ENCODE measurements at places on chromosomes 2 and 18.
A peak's percentile ranks its signal among the peaks of the same experiment; 100 is the strongest.

DNA sequence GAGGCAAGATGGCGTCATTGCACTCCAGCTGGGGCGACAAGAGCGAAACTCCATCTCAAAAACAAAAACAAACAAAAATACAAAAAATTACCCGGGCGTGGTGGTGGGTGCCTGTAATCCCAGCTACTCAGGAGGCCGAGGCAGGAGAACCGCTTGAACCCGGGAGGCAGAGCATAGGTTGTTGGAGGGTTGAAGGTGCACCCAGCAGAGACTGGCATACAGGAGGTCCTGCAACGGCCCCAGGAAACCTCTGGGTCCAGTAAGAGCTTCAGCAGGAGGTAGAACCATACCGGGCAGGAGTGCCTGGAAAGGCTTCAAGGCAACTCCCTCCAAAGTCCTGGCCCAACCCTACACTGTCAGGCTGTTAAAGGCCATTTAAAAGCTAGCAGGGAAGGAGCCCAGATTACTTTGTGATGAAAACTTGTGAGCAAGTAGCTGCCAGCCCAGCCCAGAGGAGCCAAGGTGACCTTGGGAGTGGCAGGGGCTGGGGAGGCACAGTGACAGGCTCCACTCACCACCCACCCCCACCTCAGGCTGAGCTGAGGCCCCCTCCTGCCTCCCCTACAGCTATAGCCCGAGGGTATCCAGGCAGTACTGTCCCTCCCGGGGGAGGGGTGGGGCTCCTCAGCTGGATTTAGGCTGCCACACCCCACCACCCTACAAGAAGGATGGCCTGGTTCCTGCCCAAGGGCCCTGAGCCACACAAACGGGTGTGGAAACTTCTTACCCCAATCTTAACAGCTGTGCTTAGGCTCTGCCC is 28.1 kb downstream of the TFCP2L1 start:
- DNase-seq = no peak

- peak; percentile 13 for DNase-seq
These were observed 273.0 kb upstream of the ID2 start for GRCh38 chr2:8408560-8409460.

DNA sequence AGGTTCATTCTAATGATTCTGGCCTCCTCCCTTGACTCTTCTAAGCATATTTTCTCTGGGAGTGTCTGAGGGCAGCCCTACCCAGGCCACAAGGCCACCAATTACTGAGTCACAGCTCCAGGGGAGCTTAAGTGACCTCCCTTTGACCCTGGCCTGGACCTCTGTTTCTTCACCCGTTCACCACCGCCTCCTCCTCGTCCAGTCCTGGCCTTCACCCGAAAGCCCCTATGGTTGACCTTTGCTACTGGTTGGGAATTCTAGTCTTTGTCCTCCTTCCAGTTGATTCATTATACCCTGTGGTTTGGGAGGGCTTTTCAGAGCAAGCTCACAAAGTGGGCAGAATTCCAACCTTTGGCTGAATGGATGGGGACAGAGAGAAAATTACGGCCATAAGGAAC is 72.6 kb downstream of the NRP2 start:
- DNase-seq = no peak

DNA sequence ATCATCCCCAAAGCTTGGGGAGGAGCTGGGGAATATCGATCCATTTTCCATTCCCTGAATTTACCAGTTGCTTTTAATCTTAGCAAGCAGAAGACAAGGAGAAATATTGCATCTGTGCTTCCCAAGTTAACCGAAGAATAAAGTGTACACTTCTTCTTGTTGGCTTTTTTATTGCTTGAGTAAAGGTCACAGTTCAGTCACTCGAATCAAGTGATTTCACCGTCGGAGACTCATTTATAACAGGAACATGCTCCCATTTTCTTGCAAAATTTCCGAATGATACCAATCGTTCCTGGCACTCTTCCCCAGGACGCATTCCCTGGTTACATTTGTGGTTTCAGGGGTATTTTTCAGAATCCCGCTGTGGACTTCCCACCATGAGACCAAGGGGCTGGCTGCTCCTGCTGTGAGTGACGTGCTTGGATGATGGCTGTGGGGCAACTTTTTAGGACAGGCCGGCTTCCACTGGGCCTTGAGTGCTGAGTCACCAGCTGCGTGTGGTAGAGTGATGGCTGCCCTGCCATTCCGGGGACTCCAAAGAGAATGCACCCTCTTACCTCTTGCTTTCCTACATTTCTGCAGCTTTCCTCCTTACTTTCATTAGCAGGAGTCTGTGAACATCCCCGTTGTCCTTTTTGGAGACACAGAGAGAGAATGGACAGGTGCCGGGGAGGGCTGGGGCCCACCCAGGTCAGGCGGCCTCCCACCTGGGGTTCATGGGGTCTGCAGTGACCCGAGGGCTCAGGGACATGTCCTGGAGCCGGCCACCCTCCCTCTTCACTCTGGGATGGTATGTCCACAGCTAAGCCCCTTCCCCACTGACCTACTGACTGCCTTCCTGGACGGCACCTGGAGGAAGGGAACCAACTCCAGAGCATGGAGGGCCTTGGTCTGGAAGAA is 60.7 kb upstream of the HDAC4 start:
- DNase-seq = no peak

- DNase-seq = no peak
These were observed 560 bp upstream of the DUSP2 start for GRCh38 chr2:96145848-96146152.

GRCh38 chr2:64753399-64753798 is 99.7 kb upstream of the SERTAD2 start:
- DNase-seq = no peak

GRCh38 chr2:908568-908967 is 42.1 kb upstream of the SNTG2 start:
- no peak for DNase-seq

DNA sequence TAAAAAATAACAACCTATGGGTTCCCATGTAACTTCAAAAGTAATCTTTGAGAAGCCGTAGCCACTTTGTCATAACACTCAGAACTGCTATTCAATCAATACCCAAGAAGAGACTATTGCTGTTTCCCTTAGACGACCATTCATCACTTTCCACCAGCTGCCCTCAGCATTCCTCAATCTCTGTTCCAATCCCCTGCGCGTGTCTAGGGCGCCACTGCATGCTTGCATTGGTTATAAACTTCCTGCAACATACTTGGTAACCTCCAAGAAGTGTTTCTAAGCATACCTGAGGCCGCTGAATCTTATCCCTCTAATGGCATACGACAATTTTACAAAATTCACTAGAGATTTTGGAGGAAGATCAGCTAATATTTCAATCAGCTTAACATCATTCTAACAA is 134.2 kb downstream of the LAMA1 start:
- no peak for DNase-seq

DNA sequence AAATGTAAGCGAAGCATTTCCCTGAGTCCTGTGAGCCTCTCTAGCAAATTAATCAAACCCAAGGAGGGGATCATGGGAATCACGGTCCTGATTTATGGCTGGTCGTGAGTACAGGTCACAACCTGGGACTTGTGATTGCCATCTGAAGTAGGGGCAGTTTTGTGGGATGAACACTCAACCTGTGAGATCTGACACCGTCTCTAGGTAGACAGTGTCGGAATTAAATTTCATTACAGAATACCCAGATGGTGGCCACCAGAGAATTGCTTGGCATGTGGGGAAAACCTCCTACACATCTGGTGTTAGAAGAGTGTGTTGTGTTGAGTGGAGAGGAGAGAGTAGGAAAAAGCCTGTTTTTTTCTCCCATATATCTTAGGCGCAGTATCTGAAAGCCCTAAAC is 12.5 kb downstream of the CAPN14 start:
- DNase-seq = no peak

- DNase-seq = no peak
These were observed 386.3 kb downstream of the CTNNA2 start for GRCh38 chr2:79899196-79899595.

GRCh38 chr2:176383836-176384442 is 114.7 kb downstream of the MTX2 start:
- DNase-seq = no peak

GRCh38 chr2:84914334-84914733 is 8.9 kb downstream of the TMSB10 start:
- no peak for DNase-seq

DNA sequence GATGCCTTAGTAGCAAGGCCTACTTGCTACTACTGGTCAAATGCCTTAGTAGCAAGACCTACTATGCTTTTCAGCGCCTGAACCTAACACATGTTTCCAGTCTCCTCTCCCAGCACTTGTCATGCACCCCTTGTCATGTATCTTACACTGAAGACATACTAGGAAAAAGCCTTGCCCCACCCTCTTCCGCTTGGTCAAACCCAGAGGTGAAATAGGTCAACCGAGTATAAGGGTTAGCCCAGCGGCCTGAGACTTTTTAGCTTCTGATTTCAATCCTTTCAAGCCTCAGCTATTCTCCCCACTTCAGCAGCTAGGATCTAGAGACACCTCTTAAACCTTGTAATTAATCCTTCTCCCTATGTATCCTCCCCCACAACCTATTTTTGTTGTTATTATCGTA is 73.3 kb downstream of the UPP2 start:
- DNase-seq = no peak

DNA sequence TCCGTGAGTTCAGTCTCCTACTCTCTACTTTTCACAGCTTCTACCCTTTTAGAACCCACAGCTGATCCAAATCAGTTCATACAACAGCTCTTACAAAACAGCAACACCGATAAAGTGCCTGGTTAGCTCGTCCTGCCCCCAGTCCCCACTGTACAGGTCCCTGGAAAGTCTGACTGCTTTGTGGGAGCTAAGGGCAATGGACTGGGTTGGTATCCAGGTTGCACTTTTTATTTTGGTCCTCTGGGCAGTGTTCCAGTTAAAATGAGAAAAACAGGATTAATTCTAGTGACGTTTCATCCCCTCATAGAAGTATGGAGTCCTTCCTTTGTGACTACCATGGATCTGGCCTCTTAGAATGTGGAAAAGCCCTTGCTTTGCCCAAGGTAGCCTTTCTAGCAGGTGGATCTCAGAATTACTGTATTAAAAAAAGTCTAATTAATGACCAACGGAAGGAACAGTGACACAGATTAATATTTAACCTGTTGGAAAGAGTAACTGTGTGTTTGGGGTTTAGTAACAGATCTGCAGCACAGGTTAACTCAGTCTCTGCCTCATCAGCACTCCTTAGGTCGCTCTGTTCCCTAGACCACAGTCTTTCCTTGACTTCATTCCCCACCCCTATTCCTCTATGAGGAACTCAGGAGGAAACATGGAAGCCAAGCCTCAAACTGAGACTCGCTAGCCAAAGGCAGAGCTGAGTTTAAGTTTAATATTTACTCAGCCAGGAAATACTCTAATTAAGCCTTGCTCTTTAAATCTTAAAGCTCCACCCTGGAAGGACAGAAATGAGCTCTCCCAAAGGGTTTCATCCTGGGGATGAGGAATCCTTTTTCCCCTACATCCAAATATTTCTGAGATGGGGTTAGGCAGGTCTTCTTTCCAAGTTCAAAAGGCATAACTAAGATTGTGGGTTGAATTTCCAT is 52.8 kb upstream of the ITGA6 start:
- DNase-seq = no peak

DNA sequence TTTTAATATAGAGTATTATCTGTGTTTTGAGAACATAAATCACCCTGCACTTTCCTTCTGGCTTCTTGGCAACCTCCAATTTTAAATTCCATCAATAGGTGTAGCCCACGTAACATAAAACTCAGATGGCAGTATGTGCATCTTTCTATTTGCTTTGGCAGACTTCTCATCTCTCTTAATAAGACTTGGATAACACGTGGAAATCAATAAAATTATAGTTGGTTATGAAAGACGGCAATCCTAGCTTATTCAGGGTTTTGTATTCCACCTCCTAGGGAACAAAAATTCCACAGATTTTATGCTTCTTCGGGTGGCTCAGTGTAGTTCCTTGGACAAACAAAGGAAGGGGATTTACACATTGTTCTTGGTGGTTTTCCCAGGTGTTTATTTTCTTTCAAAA is 299.3 kb downstream of the RND3 start:
- DNase-seq = no peak

- DNase-seq = no peak
These were observed 185.6 kb downstream of the RIT2 start for GRCh38 chr18:42929857-42930256.

GRCh38 chr18:7571626-7572025 is 4.5 kb downstream of the PTPRM start:
- DNase-seq = no peak

DNA sequence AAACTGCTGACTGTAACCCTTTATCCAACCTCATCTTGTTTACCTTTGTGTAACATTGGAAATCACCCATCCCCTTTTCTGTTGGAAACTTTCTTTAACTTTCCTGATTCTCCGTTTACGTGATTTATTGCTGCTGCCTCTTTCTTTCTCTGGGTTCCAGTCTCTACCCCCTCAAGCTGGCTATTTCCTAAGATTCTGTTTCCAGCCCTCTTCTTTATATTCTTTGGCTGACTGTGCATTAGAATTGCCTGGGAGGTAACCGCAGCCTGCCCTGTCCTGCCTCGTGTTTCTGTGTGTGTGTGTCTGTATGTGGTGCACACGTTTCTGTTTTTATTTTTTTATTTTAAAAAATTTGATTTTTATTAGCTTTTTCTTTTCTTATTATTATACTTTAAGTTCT is 229.2 kb downstream of the PLCL1 start:
- DNase-seq = no peak

GRCh38 chr2:170180031-170180566 is 2.2 kb downstream of the MYO3B start:
- no peak for DNase-seq

DNA sequence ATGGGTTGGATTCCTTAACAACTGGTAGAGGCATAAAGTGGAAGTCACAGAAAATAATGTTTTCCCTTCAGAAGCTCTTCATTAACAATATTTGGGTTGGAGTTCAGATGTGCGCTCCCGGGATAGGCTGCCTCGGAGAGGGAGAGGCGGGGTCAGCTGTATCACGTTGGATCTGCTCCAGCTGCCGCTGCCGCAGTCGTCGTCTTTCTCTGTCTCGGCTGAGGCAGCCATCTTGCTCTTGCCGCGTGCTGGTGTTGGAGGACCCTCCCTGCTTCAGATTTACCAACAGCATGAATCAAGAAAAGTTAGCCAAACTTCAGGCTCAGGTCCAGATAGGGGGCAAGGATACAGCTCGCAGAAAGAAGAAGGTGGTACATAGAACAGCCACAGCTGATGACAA is 35.1 kb downstream of the TANC1 start:
- no peak for DNase-seq

- no peak for DNase-seq
These were observed 211.4 kb downstream of the EPHA4 start for GRCh38 chr2:221360742-221361141.
